ELR (cell line): ENCODE measurements at places on chromosomes 12 and 14.

DNA sequence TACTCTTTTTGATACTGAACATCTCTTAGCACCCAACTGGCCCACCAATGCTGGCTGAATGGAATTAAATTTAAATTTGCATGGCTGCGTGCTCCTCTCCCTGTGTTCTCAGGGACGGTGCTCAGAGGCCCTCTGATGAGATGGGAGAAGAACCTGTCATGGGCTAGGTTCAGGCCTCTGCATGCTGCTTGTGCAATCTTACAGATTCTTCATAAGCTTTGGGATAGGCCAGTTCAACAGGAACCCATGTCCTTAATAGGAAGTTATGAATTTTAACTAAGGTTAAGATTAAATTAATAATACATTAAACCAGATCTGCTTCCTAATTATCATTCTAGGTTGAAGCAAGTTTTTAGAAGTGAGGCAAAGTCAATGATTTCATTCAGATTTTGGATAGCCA lies 119.7 kb upstream of the LRIG3 start:
- no peak for DNase-seq

GRCh38 chr12:39122562-39123204 lies 217.3 kb upstream of the CPNE8 start:
- no peak for DNase-seq

GRCh38 chr12:2057041-2057794 lies 4.4 kb downstream of the CACNA1C start:
- DNase-seq = peak; percentile 61

DNA sequence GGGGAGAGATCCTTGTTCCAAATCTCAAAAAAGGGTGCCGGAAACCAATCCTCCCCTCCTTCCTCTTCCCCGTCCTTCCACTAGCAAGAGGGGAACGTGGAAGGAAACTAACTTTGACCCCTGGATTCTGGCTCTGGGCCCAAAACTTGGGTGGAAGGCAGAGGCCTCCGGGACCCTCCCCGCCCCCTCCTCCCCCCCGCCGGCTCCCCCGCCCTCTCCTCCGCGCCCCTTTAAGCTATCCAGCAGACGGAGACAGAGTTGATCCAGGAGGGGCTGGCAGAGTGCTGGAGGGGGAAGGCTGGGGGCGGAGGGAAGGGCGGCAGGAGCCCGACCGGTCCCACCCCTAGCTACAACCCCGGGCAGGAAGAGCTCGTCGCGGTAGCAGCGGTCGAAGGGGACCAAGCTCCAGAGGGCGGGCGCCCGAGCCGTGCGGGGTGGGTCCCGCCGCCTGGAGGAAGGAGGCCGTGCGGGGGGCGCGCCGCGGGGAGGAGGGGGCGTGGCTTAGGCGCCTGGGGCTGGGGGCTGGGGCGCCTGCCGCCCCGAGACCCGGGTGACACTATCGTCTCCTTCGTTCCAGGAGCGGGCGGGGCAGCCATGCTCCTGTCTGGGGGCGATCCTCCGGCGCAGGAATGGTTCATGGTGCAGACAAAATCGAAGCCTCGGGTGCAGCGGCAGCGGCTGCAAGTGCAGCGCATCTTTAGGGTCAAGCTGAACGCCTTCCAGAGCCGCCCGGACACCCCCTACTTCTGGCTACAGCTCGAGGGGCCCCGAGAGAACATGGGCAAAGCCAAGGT lies at the start of gene NYNRIN:
Gene NYNRIN (plus strand): TSS at position 351 of the 794 bp plus-strand sequence. CDS start 244 bp downstream, at position 595.
- peak; percentile 38 for DNase-seq

DNA sequence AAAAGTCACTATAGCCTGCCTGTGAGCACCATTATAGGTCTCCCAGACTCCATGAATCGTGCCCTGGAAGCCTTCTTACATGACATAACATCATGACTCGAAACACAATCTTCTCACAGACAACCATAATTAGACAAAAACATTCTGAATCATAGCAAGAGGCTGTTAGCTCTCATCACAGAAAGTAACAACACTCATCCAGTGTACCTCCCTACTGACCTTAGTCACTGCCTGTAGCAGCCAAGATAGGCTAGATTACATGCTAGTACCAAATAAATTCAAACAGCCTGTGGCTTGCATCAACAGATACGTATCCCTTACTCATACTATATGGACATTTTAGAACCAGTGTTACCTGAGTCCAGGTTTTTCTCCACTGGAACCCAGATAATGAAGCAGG lies 663.8 kb upstream of the FOXG1 start:
- peak; percentile 68 for DNase-seq

- peak; percentile 92 for DNase-seq
Measured at GRCh38 chr12:107027636-107028053, 40.7 kb upstream of the MTERF2 start.

GRCh38 chr12:325906-326305 lies 63.2 kb downstream of the KDM5A start:
- DNase-seq = no peak

GRCh38 chr12:117498880-117499279 lies 137.5 kb upstream of the NOS1 start:
- DNase-seq = no peak

DNA sequence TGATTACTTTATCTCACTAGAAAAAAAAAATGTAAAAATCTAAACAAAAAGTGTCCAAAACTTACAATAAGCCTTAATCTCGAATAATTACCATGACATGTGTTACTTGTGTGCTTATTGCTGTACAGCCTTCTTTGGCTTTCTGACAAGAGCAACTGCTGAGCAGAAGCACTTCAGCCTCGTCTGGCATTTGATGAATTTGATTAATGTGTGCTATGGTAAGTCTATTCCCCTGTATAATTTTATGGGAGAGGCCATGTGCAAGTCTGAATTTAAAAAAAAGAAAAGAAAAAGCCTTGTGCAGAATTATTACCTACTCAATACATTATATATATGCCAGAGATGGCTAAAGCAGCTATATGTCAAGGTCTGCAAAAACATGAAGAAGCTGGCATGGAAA lies 113.9 kb downstream of the AEBP2 start:
- DNase-seq = no peak

- DNase-seq = no peak
Measured at GRCh38 chr12:88931598-88931997, 351.3 kb upstream of the KITLG start.

GRCh38 chr12:120496413-120497340 lies 764 bp downstream of the DYNLL1 start:
- DNase-seq = peak; percentile 75

DNA sequence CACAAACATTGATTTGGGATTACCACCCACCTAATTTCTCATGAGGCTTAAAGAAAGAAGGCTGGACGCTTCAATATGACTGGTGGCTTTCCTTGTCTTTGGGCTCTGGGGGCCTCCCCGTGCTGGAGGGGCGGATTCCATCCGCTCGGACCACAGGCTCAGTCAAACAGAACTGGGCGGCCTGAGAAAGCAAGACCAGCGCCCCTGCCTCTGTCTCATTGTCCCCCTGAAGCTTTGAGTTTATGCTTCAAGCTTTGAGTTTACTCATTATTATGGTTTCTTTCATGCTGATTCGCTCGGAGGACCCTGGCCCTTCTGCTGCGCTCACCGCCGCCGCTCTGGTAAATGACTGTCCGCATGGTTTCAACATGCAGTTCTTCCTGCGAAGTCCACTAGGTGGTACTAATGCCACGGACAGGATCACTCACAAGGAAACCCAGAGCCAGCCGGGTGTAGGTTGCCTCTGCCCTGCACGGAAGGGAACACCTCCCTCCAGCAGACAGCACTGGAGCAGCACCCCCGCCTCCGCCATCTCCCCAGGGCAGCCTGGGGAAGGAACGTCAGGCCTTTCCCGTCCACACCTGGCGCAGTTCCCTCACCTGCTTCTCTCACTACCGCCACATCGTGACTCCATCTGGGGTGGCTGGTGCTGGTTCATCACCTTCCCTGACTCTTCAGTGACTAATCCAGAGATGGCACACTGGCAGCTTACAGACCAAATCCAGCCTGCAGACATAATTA lies 13.2 kb upstream of the TIGAR start:
- DNase-seq = peak; percentile 82

DNA sequence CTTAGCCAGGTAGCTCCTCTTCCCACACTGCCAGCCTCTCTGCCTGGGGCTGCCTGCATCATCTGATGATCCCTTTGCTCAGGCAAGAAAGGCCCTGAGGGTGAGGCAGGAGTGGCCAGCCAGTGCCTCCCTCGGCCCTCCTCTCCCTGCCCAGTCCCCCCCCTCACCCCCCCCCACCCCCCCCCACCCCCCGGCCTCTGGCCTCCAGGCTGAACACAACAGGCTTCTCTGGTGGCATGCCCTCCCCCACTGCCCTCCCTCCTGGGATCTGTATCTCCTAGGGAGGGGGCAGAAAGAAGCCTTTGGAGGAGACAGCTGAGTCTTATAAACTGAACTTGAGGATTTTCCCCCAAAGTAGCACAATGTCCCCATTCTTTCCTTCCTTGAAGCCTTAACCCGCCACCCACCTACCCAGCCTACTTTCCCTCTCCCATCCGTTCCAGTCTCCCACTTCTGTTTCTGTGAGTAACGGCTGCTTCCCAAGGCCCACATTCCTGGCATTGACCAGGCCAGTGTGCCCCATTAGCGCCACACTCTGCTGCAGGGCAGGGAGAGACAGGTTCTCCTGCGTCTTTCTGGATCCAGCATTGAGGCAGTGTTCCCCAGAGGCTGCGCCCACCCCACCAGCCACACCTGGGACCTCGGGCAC lies 82.1 kb downstream of the B4GALNT3 start:
- no peak for DNase-seq

DNA sequence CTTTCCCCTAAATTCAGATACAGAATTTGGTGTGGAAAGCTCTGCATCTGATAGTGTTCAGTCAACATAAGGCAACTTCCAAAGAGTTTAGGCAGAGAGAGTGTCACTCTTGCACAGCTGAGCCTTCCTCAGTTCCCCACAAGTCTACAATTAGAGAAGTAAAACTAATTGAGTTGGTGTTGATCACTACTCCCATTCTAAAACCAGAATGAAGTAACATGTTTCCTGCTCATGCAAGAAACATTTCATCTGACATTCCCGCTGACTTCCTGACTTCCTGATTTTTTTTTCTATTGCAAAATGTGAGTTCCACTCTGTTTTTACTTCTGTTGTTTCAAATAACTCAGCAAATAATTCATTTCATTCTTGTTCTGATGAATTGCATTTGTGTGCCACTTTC lies 271.0 kb downstream of the ALG10B start:
- DNase-seq = no peak

GRCh38 chr12:42118136-42118879 lies 26.4 kb downstream of the GXYLT1 start:
- DNase-seq = peak; percentile 26

- DNase-seq = peak; percentile 67
Measured at GRCh38 chr14:69535230-69535848, 39.3 kb downstream of the CCDC177 start.

GRCh38 chr12:31768046-31768445 lies 39.2 kb upstream of the AMN1 start:
- DNase-seq = no peak

- peak; percentile 38 for DNase-seq
Measured at GRCh38 chr12:56143217-56143616, 9.2 kb upstream of the MYL6B start.

GRCh38 chr12:94498073-94498472 lies 38.4 kb upstream of the CEP83 start:
- DNase-seq = no peak

DNA sequence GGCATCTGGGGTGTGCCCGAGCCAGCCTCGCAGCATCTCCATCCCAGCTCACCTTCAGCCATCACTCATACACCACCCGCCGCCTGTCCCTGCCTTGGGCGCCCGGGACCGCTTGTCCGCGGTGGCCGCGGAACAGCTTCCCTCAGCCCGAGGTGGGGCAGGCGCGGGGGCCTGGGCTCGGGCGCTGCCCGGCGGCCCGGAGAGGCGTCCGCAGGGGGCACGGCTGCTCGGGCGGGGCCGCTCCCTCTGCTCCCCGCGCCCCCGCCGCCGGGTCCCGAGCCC lies 430 bp downstream of the SLC41A2 start:
- peak; percentile 37 for DNase-seq

DNA sequence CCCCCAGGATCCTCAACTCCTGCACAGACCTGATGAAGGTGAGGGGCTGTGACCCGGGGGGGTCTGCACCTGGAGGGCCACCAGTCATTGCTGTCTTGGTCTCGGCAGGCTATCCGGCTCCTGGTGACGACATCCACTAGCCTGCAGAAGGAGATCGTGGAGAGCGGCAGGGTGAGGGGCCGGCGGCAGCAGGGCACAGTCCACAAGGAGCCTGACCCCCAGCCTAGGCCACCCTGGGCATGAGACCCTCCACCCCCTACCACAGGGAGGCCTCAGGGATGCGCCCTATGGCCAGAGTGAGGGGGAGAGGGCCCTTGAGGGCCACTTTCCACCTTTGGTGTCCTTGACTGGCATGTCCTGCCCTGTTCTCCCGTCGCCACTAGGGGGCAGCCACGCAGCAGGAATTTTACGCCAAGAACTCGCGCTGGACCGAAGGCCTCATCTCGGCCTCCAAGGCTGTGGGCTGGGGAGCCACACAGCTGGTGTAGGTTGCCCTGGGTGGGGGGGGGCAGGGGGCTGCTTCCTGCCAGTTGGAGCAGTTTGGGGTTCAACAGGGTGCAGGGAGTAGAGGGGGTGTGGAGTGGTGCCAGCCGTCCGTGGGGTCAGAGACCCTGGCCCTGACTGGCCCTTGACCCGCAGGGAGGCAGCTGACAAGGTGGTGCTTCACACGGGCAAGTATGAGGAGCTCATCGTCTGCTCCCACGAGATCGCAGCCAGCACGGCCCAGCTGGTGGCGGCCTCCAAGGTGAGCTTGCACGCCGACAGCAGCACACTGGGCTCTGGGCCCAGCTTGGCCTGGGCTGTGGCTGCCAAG lies 25.0 kb downstream of the HIP1R start:
- peak; percentile 83 for DNase-seq

- no peak for DNase-seq
Measured at GRCh38 chr14:51538973-51539372, 112.7 kb upstream of the FRMD6 start.

- peak; percentile 86 for DNase-seq
Measured at GRCh38 chr14:54776361-54777001, 126.1 kb downstream of the GCH1 start.

GRCh38 chr12:4274396-4275015 lies 944 bp downstream of the CCND2 start:
- no peak for DNase-seq

- DNase-seq = no peak
Measured at GRCh38 chr12:52969828-52970569, 21.1 kb downstream of the KRT18 start.

GRCh38 chr12:53097564-53098353 lies at the start of gene IGFBP6:
Gene IGFBP6 (plus strand): TSS chr12:53097667. CDS start chr12:53097718, 51 bp downstream.
- DNase-seq = peak; percentile 79
